ENCODE measurements at places on chromosomes 1 and 21.

- no peak for DNase-seq
Measured at GRCh38 chr1:226261818-226262217, 38.4 kb downstream of the MIXL1 start.

- DNase-seq: no peak
Measured at GRCh38 chr1:53279296-53280200, 41.2 kb upstream of the MAGOH start.

DNA sequence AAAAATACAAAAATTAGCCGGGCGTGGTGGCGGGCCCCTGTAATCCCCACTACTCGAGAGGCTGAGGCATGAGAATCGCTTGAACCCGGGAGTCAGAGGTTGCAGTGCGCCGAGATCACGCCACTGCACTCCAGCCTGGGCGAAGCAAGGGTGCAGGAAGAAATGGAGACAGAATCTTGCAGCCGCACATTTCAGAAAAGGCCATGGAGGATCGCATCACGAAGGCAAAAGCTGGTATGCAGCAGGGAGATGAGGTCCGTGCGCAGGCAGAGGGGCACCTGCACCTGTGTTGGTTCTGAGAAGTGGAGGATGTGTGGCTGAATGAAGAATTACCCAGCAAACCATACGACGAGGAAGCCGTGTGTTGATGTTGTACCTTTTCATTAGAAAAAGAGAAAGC is 53.0 kb upstream of the ABCG1 start:
- no peak for DNase-seq

DNA sequence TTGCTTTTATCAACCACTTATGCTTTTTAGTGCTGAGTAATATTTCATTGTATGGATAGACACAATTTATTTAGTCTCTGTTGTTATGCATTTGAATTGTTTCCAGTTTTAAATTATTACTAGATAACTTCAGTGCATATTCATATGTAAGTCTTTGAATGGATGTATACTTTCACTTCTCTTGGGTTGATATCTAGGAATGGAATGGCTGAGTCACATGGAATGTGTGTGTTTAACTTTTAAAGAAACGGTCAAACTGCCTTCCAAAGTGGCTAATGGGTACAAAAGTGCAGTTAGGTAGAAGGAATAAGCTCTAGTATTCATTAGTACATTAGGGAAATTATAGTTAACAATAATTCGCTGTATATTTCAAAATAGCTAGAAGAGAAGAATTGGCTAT is 82.4 kb downstream of the NPHS2 start:
- DNase-seq: no peak

DNA sequence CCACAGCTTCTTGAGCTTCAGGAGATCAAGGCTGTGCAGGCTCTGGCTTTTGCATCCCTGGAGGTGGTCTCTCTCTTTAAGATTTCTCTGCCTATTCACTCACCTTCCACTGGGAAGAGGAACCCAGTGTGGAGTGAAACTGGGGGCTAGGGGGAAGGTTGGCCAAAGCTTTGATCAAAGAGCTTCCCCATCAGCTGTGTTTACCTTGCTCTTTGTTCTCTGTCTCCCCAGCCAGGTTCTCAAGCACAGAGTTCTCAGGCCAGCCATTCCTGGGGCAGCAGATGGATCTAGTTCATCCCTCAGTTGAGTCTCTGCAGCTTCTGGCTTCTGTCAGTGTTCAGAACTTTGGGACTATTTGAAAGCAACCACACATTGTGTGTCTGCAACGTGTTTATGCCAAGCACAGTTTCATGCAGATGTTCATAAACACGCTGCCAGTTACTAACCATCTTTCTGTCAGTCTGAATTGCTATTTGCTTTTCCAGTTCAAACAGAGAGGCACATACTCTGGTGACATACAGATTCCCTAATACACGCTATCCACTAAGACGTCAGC is 17.2 kb upstream of the MRPS14 start:
- no peak for DNase-seq

- no peak for DNase-seq
Measured at GRCh38 chr1:221274373-221274772, 395.1 kb downstream of the HLX start.

DNA sequence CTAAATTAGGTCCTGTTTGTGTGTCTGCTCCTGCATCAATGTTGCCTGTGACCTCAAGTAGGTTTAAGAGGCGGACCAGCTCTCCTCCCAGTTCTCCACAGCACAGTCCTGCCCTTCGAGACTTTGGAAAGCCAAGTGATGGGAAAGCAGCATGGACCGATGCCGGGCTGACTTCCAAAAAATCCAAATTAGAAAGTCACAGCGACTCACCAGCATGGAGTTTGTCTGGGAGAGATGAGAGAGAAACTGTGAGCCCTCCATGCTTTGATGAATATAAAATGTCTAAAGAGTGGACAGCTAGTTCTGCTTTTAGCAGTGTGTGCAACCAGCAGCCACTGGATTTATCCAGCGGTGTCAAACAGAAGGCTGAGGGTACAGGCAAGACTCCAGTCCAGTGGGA is 79.9 kb downstream of the PRDM2 start:
- no peak for DNase-seq
